ENCODE measurements at places on chromosomes 12 and 14. TPM values are rescaled to one million over a fixed set of nuclear protein-coding genes. Genes with fewer than 3 reads are reported as not detected.

GRCh38 chr14:71538938-71539649, 393.1 kb upstream of the RGS6 start:
- DNase-seq = peak; percentile 9

DNA sequence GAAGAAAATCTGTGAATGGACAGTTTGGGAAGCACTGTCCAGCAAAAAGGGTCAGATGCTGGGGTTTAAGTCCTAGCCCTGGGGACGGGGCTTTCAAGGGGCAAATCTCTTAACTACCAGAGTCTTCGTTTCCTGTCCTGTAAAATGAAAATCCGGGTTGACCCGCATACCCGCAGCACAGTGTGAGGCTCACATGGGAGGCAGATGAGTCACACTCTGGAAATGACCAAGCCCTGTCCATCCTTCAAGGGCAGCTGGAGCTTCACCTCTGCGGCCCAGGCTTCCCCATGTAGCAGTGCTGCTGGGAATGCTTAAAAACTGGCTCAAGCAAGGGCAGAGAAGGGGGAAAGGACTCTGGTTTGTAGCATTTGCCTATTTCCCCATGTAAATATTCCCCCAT, 19.0 kb downstream of the FAM181A start:
- DNase-seq = peak; percentile 49

Gene MGAT4C
- not detected for total RNA-seq

- DNase-seq = peak; percentile 95
Measured at GRCh38 chr12:54304187-54304810, 3.5 kb upstream of the NFE2 start.

Gene FOXG1
- not detected for total RNA-seq

Gene TSPAN8
- not detected for total RNA-seq

Gene ZCRB1
- total RNA-seq = 62.2 TPM

- DNase-seq = no peak
Measured at GRCh38 chr14:96055065-96055752, 16.0 kb downstream of the C14orf132 start.

DNA sequence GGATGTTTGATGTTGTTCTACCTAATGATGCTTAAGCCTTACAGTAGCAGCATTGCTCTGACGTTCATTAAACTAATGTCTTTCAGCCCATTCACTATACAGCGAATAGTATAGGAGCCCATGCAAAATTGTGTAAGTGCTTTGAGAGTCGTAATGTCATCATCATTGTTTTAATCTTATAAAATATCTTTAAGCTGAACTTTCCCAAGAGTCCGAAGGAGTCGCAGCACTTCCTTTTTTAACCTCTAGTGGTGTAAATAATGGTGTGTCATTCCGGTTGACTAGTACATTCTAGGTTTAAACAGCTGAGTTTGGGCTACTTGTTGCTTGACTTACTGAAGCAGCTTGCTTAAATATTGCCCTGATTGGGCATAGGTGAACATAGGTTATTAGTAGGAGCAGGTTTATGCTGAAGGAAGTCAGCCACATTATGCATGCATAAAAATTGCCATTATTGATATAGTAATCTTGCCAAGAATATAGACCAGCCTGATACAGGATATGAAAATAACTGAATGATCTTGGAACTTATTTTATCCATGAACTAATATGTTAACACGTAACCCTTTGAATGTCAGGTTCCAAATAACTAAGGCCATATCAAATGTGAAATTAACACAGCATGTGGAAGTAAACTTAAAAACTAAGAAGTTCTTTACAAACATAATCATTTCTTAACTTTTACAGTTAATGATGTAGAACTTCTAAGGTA, 2.6 kb downstream of the WNK1 start:
- peak; percentile 78 for DNase-seq

- DNase-seq = no peak
Measured at GRCh38 chr12:131927110-131928079, 1.7 kb upstream of the PUS1 start.

DNA sequence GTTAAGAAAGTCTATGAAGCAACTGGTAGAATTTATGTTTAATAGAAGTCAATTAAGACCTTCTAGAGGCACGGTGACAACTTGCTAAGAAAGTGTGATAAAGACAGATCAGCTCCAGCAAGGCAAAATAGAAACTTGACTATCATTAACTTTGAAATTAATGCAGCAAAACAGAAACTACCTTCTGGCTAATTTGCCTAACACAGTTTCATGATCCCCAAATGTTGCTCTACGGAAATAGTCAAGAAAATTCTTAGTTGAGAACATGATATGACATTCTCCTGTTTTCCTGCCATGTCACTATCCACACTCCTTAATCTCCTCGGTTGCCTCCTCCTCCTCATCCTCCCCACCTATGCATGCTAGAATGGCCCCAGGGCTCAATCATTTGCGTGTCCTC, 4.2 kb downstream of the DENND5B start:
- DNase-seq = no peak

Gene RNASE4
- 2.4 TPM for total RNA-seq

- DNase-seq = no peak
Measured at GRCh38 chr14:103892247-103892646, 36.0 kb upstream of the TDRD9 start.

DNA sequence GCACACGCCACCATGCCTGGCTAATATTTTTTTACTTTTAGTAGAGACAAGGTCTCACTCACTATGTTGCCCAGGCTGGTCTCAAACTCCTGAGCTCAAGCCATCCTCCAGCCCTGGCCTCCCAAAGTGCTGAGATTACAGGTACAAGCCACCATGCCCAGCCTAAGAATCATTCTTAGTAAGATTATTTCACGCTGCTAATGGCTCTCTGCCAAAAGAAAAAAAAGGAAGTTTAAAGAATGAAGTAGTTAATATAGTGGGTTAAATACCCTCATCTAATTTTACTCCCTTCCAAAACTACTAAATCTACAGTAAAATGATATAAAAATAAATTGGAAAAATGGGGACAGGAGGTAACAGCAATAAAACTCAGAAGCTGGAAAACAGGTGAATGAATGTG, 2.6 kb downstream of the ETFRF1 start:
- DNase-seq = no peak

Gene CCDC184
- total RNA-seq = not detected

GRCh38 chr14:92863286-92864080, 59.5 kb upstream of the CHGA start:
- no peak for DNase-seq

- no peak for DNase-seq
Measured at GRCh38 chr14:100549834-100550625, 37.2 kb downstream of the BEGAIN start.

Gene IL22
- not detected for total RNA-seq

Gene KCTD10
- 44.9 TPM for total RNA-seq

DNA sequence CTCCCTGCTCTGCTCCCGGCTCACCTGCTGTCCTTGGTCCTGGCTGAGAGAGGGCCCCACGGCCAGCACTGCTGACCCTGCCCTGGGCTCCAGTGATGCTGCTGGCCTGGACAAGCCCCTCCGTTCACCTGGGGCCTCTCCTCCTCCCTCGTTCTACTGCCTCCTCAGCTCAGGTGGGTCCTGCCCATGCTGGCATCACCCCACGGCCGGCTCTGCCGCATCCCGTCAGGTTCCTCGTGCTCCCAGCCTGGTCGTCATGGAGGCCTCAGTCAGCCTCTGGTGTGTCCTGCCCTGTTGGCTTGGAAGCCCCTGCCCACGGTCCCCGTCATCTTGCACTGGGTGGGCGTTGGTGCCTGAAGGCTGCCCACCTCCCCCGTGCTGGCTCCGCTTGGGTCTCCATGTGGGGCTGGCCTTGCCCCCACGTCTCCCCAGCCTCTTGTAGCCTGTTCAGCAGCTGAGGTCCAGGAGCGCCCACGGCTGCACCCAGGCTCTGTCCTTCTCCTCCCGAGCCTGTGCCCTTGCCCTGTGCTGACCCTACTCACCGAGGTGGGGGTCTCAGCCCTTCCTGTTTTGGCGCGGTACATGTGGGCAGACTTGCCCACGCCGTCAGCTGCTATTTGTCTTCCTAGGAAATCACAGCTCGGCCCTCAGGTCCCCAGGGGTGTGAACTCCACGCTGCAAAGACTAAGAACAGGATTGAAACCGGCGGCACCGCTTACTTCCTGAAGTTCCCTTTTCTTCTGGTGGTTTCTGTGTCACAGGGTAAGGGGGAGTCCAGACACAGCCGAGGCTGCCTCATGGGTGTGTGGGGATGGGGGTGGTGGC, 121.6 kb downstream of the TMEM121 start:
- DNase-seq = no peak

GRCh38 chr12:98332642-98333041, 182.7 kb upstream of the TMPO start:
- DNase-seq = peak; percentile 16

GRCh38 chr12:104189915-104190555, 25.5 kb upstream of the TXNRD1 start:
- no peak for DNase-seq

- peak; percentile 60 for DNase-seq
Measured at GRCh38 chr12:2291182-2291832, 238.5 kb downstream of the CACNA1C start.

DNA sequence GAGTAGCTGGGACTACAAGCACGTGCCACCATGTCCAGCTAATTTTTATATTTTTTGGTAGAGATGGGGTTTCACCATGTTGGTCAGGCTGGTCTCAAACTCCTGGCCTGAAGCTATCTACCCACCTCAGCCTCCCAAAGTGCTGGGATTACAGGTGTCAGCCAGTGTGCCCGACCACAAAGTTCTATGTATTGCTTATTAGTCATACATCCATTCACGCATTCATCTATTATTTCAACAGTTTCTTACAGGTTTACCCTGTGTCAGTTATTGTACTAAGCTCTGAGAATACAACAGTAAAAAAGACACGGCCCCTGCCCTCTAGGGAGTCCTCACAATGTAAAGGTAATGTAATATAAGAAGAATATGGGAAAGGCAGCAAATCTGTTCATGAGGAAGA, 188.9 kb upstream of the BTG1 start:
- peak; percentile 18 for DNase-seq

GRCh38 chr12:89345830-89346740, 6.2 kb downstream of the DUSP6 start:
- peak; percentile 78 for DNase-seq

Gene RTL1
- not detected for total RNA-seq

GRCh38 chr12:119005913-119006312, 24.6 kb downstream of the SRRM4 start:
- no peak for DNase-seq

DNA sequence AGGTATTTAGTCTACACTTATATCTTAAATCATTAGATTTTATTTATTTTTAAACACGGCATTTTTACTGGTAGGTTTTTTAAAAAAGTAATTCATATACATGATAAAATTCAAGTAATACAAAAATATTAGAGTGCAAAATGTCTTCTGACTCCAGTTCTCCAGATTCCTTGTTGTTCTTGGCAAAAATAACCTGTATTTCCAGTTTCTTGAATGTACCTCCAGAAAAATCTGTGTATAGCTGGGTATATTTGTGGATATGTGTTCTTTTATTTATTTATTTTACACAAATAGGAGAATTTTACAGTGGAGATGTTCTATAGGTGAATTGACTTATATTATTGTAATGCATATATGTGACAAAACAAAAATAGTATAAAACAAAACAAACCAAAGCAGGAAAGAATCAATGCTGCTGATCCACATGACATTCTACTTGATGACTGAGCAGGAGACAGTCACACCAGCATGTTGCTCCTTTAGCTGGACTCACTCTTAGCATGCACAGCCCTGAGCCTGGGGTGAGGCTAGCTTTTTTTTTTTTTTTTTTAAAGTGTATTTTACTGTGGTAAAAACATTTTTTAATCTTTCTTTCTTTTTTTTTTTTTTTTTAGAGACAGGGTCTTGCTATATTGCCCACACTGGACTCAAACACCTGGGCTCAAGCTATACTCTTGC, 42.2 kb upstream of the SLC38A2 start:
- no peak for DNase-seq
